ENCODE measurements at places on chromosomes 7 and 10. TPM values are rescaled to one million over a fixed set of nuclear protein-coding genes. Genes with fewer than 3 reads are reported as not detected.

GRCh38 chr10:22651276-22651980 lies 63.0 kb downstream of the PIP4K2A start:
- no peak for DNase-seq

- peak; percentile 2 for DNase-seq
Observed at GRCh38 chr7:142943706-142944268, 4.5 kb downstream of the LLCFC1 start.

DNA sequence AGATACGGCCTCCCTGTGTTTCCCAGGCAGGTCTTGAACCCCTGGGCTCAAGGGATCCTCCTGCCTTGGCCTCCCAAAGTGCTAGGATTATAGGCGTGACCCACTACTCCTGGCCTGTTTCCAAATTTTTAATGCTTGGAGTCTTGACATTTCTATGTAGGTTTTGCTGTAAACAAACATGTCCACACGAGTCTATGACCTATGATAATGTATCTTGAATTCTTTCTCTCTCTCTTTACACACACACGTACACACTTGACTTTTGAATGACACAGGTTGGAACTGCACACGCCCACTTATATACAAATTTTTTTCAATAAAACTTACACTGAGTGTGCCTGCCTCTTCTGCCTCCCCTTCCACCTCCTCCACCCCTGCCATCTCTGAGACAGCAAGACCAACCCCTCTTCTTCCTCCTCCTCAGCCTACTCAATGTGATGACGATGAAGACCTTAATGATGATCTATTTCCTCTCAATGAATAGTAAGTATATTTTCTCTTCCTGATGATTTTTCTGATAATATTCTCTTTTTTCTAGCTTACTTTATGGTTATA lies 44.1 kb upstream of the LAMB1 start:
- DNase-seq = no peak

GRCh38 chr10:74855027-74855426 lies 28.6 kb downstream of the KAT6B start:
- no peak for DNase-seq

GRCh38 chr10:97499561-97500296 lies 1.0 kb downstream of the UBTD1 start:
- no peak for DNase-seq

TSPAN13 gene
- 19.7 TPM for total RNA-seq

DNA sequence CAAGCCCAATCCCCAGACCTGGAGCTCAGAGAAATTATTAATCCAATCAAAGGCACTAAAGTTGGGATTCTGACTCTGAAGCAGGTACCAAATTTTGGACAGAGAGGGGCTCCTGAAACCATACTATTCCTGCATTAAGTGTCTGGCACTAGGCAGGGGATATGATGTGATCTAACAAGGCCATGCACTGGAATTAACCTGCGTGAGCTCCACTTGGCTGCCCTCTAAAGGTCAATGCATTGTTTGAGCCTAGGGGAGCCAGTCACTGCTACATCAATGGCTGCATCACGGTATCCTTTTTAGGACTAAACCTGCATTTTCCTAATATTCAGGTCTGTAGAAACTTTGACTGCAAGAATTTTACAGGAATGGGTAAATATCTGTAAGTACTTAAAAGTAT lies 42.1 kb downstream of the ST8SIA6 start:
- DNase-seq = no peak

DNA sequence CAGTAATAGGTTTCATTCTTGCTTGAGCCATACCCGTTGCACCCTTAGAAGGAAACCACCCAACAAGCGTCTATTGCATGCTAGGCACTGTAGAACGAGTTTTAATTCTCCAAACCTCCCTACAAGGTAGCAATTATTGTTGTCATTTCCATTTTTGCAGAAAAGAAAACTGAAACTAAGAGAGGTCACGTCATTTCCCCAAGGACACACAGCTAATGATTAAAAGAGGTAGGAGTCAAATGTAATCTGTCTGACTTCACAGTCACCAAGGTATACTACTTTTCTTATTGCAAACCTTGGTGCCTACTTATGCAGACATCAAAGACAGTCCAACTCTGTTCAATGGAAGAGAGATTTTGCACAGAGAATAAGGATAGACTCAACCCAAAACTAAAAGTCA lies 49.1 kb upstream of the C1QL3 start:
- DNase-seq = no peak

LCOR gene
- total RNA-seq = 31.3 TPM

DNA sequence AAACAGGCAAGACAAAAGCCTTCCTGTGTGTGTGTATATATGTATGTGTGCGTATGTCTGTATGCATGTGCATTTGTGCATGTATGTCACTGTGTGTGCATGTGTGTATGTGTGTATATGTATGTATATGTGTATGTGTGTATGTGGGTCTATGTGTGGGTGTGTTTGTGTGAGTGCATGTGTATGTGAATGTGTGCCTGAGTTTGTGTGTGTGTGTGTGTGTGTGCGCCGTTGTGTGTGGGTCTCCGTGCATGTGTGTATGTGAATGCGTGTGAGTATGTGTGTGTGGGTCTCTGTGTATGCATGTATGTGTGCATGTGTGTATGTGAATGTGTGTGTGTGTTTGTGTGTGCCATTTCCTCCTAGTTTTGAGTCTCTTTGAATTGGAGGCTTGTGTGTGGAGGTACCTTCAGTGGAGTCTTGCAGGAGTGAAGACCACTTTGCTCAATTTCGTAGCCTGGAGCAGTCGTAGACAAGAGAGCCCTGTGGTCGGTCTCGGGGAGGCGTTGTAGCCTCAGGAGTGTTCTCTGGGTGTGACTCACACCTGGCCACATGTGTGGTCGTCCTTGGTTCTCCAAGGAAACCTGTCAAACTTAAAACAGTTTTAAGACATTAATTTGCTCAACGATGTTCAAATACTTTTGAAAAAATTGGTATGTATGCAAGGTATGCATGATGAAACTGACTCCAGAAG lies 28.1 kb downstream of the INPP5A start:
- DNase-seq = no peak

DNA sequence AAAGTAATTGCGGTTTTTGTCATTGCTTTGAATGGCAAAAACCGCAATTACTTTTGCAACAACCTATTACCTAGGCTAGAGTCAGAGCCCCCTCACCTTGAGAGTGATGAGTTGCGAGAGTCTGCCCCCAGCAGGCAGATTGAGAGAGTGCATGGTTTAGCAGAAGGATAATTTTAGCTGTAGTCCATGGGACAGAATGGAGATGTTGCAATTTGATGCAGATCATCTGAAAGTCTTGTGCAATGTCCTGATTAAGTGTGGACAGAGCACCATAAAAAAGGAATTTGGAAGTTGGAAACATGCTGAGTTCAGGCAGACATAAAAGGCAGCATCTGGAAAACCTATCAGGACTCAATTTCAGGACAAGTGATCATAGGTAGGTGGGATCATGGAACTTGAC lies 48.7 kb downstream of the GPR141 start:
- DNase-seq = peak; percentile 62

Measured in skin of body (tissue), 3 donors.